Muscle of arm (tissue), 14 donors: ENCODE measurements at places on chromosomes 12 and 14. TPM values are rescaled to one million over a fixed set of nuclear protein-coding genes. Genes with fewer than 3 reads are reported as not detected.

GRCh38 chr12:91225316-91225715 lies 42.7 kb upstream of the DCN start:
- DNase-seq = no peak

DNA sequence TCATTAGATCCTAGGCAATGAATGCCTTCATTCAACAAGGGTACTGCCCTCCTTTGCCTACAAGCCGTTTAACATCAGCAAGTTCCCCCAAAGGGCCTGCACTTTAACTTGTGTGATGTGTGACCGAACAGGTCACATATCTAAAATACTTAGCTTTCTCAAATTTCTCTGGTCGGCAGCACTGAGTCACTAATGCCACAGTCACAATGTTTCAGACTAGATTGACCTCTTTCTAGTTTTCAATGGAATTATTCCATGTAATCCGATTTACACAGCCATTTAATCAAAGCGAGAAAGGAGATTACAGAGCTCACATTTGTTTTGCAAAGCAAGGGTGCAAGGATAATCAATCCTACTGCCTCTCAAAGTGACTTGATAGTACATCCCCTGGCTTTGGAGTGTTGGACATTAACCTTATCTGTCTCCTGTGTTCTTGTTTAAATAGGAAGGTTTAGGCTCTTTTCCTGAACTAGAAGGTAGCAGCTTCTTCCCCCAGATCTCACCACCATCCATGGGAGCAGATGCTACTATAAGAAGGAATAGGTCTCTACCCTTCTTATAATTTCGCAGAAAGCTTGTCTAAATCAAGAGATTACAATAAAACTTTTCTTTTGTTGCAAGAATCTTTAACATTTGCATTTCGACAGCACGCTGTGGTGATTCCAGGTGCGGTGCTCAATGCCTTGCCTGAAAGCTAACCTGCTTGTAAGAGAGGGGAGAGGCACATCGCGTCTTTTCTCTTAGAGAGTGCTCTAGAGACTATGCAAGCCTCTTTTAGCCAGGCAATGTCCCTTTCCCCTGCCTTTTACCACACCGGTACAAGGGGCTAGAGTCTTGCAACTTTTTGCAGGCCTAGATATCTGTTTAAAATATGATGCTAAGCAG lies 1.8 kb downstream of the KITLG start:
- DNase-seq = no peak

The PRR4 gene
- 7.4 TPM for polyA plus RNA-seq

DNA sequence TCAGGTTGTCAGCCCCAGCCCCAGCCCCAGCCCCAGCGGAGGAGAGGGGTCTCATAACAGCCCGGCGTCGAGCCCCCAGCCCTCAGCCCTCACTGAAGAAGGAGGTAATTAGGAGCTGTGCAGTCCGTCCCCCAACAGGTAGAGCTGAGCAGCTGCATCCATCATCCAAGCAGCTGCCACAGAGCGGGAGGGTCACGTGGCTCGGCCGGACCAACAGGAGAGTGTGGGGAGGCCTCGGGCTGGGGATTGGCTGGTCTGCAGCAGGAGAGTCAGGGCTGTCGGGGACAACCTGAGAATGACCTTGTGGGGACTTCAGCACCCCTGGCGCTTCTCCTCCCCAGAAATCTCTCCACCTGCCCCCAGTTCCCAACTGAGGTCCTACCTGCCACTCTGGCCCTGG lies 29.6 kb downstream of the SMUG1 start:
- DNase-seq = no peak

- no peak for DNase-seq
Measured at GRCh38 chr14:57576498-57576897, 82.8 kb upstream of the CCDC198 start.

DNA sequence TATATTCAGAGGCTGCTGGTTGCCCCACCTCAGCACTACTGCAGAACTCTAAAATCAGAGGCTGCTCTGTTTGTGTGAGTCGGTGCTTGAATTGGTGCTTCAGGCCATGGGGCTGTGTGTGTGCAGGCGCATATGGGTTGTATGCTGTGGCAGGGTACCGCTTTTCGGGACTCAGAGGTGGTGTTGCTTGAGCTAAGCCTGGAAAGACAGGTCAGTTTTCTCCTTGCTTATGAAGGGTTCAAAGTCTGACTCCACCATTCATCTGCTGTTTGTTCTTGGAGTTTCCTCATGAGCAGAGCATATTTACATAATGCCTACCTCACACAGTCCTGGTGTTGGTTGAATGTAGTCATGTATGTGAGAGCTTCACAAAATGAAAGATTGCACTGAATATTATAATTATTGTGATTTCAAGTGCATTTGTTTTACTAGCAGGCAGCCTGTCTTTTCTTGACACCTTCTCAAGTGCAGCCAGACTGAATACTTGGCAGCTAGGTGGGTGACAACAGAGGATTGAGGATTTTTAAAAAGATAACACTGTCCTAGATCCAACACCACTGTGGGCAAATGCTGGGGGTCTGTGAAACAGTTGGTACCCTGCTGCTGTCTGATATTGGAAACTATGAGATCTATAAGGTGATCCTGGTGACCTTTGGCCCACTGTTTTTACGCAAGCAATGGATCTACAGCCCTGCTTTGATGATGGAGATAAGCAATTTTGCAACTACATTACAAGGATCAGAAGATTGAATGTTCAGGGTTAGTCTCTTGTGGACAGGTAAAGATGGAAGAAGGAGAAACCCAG lies 1.0 kb upstream of the ANG start:
- no peak for DNase-seq
